ENCODE measurements at places on chromosomes 4 and X.

DNA sequence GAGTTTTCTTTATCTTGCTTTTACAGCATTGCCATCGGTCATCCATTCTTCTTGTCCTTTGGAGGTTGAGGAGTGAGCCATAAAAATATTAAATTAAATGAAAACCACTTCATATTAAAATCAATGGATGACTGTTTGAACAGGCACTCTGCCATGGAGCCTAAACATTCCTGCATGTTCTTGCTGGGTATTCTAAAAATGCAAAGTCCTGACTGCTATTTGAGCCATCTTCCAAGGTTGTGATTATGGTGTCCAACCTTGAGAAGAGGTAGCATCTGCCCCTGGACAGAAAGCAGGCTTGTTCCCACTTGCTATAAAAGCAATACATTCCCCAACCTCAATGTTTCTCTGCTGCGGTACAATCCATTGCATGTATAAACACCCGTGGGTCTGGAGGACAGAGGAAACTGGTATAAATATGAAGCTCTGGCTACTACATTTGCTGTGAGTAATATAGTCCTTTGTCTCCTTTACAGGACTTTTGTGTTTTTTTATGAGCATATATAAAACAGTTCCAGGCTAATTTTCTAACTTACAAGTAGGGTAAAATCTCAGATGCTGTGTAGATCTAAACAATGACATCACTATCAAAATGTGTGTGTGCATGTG lies 70.9 kb upstream of the FAT4 start:
- DNase-seq, result no peak

DNA sequence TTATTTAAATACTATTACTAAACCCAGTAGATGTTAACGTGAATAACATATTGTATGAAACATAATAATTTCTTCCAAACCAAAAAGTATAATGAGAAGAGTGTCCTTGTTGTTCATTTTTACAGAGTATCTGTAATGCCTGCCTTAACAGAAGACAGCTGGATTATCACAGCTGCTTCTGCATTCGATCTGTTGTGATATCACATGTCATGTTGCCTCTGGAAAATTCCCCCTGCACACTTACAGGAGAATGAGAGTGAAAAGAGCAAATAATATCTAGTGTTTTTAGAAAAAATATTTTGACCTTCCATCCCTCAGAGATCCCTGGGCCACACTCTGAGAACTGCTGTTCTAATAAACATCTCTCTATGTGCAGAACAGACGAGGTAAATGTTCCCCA lies 240.1 kb upstream of the NOCT start:
- DNase-seq, result no peak

- DNase-seq, result no peak
Measured at GRCh38 chr4:163447481-163447880, 26.1 kb downstream of the TKTL2 start.

DNA sequence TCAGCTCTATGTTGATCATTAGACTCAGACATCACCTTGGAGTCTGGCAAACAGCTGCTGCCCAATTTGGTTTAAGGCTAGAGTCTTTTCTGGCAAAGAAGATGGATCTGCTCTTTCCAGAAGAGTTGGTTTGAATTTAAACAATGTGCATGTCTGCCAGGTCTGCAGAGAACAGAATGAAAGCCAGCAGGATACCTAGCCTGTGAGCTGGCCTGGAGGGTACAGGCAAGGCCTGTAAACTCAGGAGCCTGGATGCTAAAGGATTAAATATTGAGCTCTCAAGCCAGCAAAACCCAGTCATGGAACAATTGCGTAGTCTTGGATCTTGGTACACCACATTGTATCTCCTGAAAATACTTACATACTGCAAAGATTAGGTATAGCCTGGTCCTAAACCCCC lies 15.6 kb upstream of the PDLIM3 start:
- DNase-seq, result no peak

DNA sequence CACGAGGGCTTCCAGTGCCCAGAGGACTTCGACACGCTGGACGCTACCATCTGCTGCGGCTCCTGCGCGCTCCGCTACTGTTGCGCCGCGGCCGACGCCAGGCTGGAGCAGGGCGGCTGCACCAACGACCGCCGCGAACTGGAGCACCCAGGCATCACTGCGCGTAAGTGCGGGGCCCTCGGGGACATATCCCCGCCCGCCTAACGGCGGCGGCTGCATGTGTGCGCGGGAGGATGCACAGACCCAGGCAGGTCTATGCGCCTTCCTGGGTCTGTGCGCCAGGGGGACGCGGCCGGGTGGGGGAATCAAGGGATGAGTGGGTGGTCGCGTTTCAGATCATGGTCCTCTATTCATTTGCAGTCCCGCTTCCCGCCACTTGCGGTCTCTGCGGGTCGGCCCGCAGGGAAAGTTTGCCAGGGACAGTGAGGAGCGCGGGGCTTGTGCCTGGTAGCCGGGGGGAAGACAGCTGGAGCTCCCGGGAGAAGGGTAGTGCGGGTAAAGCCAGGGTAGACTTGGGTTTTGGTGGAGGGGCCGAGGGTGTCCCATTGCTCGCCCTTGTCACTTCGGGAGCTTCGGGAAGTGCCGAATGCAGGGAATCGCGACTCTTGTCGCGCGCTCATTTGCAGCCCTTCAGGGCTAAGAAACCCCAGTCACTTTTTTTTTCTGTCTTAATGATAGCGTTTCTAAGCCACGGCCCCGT lies 1.0 kb downstream of the SHISA3 start:
- DNase-seq, result peak; percentile 65

DNA sequence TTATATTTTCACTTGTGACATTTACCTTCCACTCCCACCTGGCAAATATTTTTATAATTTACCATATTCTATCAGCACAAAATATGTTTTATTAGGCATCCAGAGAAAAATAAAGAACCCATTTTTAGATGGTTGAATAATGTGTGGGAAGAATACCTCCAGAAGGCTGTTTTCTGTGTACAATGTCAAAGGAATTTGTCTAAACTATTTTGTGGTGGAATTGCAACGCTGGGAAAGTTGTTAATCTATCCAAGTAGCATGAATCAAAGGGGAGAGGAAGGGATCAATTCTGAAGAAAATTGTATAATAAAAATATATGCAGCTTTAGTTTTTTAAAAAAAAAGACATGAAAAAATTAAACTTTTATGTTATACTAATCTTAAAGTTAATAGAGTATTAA lies 706.5 kb downstream of the FSTL5 start:
- DNase-seq, result no peak

DNA sequence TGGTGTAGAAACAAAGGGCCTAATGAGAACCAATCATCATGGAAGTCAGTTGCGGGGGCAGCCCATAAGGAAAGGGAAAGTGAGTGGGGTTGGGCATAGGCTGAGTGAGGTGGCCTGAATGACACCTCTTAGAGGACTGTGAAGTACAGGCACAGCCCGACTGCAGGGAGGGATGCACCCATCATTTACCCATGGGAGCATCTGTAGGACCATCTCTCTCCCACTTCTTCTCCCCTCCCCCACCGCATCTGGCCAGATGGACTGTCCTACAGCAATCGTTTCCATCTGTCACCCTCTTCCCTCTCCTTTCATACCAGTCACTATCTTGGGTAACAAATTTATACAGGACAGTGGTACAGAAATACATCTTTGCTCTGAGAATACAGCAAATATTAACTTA lies 4.2 kb downstream of the STBD1 start:
- DNase-seq, result peak; percentile 63

- DNase-seq, result no peak
Measured at GRCh38 chr4:35695421-35695820, 548.9 kb downstream of the ARAP2 start.

- DNase-seq, result no peak
Measured at GRCh38 chr4:5469151-5469775, 239.1 kb downstream of the EVC2 start.

DNA sequence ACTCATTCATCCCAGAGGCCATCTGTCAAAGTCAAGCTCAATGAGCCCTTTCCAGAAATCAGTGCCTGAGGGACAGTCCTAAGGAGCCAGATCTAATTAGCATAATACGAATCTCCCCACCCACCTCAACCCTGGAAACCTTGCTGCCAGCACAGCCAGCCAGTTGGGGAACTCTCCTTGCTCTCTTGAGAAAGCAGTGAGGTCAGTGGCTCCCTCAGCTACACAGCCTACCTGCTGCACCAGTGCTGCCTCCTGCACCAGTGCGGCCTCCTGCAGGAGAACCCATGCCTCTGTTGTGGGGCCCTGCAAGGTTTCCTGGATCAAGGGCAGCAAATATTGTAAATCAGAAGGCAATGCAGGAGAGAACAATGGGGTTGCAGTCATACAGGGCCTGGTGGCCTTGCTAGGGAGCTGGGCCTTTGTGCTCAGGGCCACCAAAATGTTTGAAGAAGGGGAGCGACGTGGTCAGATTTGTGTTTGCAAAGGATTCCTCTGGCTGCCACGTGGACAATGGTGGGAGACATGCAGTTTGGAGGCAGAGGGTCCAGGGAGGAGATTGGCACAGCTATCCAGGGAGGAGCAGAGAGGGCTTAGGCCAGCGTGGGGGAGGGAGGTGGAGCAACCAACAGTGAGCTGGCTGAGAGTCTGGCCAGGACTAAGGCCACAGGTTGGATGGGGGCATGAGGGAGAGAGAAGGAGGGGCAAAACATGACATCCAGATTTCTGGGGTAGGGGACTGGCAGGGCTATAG lies 124.3 kb upstream of the MAMLD1 start:
- DNase-seq, result no peak

DNA sequence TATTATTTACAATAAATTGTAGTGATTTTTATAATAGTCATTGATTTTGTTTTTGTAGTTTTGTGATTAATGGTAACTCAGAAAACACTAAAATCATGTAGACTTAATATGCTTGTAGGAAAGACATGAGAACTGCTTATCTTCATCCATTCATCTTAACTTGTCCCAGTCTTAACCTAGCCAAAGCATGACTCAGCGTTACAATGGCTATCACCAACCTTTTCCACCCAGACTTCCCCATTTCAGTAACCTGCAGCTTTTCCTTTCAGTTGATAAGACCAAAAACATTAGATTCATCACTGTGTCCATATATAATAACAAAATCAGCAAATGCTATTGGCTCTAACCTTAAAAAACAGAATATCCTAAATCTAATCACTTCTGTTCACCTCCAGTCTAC lies 106.2 kb upstream of the KLF8 start:
- no peak for DNase-seq

DNA sequence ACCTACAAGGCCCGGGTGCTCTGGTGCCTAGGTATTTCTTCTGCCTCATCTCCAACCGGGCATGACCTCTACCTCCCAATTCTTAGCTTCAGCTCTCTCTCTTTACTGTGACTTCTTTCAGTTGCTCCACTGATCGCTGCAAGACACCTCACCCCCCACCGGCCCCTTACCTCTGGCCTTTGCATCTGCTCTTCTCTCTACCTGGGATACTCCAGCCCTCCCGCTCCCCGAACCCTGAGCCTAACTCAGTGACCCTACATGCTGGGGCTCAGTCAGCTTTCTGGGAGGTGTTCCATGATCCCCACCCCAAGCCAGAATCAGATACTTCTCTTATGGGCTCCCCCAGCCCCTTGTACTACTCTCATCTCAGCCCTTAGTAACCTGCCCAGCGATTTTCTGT lies 99.6 kb downstream of the EFNB1 start:
- DNase-seq, result no peak

- DNase-seq, result peak; percentile 59
Measured at GRCh38 chr4:184825141-184825895, 450 bp downstream of the ACSL1 start.

- DNase-seq, result peak; percentile 58
Measured at GRCh38 chr4:78776729-78777575, 802 bp downstream of the BMP2K start.

GRCh38 chr4:148447681-148448080 lies 5.5 kb upstream of the NR3C2 start:
- no peak for DNase-seq

GRCh38 chr4:20044502-20044911 lies 207.2 kb upstream of the SLIT2 start:
- DNase-seq, result no peak

DNA sequence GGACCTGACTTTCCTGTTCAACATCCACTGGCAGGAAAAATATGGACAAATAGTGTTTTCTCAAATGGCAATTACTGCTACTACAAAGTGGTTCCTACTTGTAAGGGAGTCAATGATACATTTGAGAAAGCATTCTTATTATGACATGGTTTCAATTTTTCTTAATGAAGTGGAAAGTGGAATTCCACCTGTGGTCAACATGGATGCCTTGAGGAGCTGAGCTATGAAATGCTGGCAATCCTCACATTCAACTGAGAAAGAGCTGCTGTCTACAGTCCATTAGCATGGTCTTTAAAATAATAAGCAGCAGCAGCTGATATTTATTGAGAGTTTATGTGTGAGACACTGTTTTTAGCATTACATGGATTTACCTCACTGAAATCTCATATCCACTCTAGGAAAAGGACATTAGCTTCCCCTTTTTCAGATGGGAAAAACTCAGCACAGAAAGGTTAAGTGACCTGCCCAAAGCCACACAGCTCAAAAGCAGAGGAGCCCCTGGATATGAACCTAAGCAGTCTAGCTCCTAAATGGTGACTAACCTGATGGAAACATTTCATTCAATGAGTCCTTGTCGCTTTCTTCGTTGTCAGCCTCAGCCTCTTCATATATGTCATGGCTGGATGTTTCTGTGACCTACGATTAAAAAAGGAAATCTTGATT lies 29.2 kb downstream of the MAP7D3 start:
- DNase-seq, result no peak

DNA sequence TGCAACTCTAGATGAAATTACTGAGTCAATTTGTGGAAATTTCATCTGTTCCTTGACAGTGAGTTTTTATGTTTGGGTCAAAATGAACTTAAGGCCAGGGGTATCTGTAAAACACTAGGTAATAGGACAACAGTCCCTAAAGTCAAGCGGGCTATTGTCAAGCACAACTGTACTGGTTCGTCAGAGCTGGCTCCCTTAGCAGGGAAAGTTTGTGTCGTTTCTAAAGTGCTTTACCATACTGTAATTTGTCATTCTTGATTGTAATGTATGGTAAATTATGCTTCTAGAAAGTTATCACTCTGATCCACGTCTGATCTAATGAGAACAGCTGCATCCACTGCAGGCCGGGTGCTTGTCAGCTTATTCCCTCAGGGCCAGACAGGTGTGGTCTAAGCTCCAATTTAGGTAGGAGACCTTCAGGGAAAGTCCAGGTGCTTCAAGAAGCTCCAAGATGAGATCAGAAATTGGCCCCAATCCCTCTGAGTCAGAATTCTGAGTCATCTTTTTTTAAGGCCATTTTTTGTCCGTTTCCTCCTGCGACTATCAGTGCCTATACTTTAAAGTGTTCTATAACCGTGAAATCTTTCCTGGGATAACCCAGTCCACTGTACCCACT lies 92.2 kb downstream of the PALLD start:
- no peak for DNase-seq

GRCh38 chr4:94523033-94523580 lies 71.4 kb downstream of the PDLIM5 start:
- no peak for DNase-seq

GRCh38 chrX:16162391-16162790 lies 4.9 kb upstream of the MAGEB17 start:
- no peak for DNase-seq

DNA sequence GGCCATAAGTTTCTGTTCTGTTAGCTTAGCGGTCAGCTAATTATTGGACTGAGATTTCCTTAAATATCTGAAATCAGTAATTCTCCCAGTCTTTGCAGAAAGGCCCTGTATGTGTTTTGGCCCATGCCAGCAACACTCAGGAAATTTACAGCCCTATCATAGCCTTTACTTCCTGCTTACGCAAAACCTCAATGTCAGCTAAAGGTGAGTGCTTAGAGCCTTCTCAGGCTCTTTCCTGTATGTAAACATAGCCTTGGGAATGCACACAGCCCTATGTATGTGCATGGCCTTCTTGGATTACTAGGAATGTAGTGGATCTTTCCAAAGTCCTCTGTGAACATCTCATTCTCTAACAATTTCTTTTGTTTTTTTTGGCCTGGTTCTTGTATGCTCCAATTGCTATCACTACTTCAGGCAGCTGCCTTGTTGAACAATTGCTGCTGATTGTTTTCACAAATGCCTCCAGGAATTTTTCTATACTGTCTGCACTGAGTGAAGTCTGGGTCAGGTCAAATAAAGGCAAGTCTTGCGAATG lies 200.0 kb downstream of the PPP1R2C start:
- no peak for DNase-seq

Measured in glutamatergic neuron (in vitro differentiated cells).